ENCODE measurements at places on chromosomes 16 and 17. TPM values are rescaled to one million over a fixed set of nuclear protein-coding genes. Genes with fewer than 3 reads are reported as not detected.

Gene KRTAP4-1
- not detected for total RNA-seq

DNA sequence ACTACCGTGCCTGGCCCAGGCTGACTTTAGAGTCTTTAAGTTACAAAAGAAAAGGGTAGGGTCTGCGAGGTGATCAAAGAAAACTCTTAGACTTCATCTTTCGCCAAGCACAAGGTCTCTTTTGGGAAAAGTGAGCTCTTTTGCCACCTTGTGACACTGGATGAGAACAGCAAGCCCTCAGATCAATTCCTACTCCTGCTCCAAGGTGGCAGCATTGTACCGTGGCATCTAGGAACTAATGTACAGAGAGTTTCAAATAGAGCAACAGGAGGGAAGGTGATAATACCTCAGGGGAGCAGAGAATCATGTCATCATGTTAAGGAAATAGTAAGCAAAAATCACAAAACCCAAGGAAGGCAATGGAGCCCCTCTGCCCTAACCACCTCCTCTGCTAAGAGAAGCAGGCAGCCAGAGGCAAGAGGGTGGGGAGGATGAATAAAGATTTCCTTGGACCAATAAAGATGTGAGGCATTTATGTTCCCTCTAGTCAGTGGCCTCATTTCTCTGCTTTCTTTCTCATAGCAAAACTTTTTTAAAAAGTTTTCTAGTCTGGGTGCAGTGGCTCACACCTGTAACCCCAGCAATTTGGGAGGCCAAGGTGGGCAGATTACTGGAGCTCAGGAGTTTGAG is 2.1 kb upstream of the C17orf78 start:
- H3K4me3 ChIP-seq, result no peak overlapping the region
- DNase-seq, result peak; percentile 80
- H3K36me3 ChIP-seq, result no peaks in the 10 kb centered on the region
- H3K27me3 ChIP-seq, result no peaks in the 10 kb centered on the region

DNA sequence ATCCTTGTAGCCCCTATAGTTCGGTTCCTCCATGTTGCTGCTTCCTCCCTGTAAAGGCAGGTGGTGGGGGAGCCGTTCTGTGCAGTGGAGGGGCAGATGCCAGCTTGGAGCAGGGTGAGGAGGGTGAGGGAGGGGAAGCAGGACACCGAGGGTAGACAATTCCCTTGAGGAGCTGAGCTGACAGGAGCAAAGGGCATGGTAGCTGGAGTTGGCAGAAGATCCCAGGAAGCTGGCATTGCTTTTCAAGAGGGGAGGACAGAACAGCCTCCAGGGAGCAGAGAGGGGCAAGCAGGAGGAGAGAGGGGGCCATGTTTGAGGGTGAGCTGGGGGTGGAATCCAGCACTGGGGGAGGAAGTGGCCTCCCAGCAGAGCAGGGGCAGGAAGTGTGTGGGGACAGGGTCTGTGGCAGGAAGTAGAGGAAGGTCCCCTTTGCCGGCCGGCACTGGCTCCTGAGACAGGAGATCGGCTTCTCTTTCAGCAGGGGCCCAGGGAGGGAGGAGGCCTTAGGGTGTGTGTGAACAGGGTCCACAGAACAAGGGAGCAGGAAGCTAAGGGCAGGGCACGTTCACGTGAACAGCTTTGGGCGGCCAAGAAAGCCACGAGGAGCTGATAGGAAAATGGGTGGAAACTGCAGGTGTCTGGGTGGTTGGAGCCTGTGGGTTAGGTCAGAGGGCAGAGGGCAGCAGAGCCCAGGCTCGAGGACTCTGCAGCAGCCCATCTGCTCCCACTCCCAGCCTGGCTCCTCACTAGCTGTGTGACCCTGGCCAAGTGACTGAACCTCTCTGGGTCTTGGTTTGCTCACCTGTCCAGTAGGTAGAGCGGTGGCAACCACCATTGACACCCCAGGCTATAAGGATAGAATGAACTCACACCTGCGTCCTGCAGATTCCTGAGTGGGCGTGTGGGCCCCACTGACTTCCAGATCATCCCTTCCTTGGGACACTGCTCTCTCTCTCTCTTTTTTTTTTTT is 17.5 kb upstream of the SPNS2 start:
- H3K36me3 ChIP-seq, result no peaks in the 10 kb centered on the region
- no peaks in the 10 kb centered on the region for H3K4me1 ChIP-seq
- H3K4me3 ChIP-seq, result no peak overlapping the region
- H3K27me3 ChIP-seq, result peaks cover 54% of the 10 kb centered on the region
- DNase-seq, result no peak

- H3K4me3 ChIP-seq, result no peak overlapping the region
- H3K4me1 ChIP-seq, result no peaks in the 10 kb centered on the region
- no peak for DNase-seq
- H3K36me3 ChIP-seq, result no peaks in the 10 kb centered on the region
- no peak overlapping the region for H3K27ac ChIP-seq
These were observed 51.1 kb downstream of the SLC6A2 start for GRCh38 chr16:55706739-55707384.

GRCh38 chr17:30309591-30309990 is 17.8 kb upstream of the BLMH start:
- peaks cover under 1% of the 10 kb centered on the region for H3K27me3 ChIP-seq
- no peaks in the 10 kb centered on the region for H3K4me1 ChIP-seq
- no peak overlapping the region for H3K27ac ChIP-seq

DNA sequence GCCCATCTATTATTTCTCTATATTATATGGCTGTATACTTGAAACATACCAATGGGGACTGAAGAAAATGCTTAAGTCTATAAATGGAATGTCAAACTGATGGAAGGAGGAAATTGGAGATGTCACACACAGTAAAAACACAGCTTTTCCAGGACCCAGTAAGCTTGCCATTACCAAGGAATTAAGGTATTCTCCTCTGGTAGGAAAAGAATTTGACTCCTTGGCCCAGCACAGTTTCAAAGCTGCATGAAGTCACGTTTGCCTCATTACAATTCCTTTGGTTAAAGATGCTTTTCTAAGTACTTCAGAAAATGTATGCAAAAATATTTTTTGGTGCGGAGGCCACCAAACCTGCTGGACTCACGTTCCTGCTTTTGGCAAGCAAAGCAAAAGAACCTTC is 48.5 kb downstream of the CDH13 start:
- DNase-seq, result peak; percentile 72
- H3K4me3 ChIP-seq, result no peak overlapping the region
- no peak overlapping the region for H3K27ac ChIP-seq
- no peaks in the 10 kb centered on the region for H3K27me3 ChIP-seq
- no peaks in the 10 kb centered on the region for H3K36me3 ChIP-seq
- H3K4me1 ChIP-seq, result peaks cover 25% of the 10 kb centered on the region

DNA sequence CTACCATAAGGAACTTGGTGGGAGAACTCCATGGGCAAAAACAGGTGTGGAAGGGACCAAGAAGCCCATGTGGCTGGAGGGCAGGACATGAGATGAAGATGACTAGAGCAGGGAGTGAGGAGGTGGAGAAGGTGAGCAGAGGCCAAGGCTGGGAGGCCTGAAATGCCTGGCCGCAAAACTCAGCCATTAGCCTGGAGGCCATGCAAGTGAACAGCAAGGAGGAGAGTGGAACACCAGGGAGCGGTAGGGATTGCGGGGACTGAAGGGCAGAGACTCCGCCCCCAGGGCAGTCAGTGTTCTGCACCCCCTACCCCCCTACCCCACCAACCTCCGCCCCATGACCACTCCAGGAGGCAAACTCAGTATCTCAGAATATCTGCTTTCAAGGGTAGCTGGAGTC is 17.0 kb downstream of the BCL7C start:
- peaks cover 2% of the 10 kb centered on the region for H3K27me3 ChIP-seq
- no peak for DNase-seq
- peaks cover 12% of the 10 kb centered on the region for H3K36me3 ChIP-seq

Data from HFFc6 (cell line).